DMS79 treated with DMSO at 0.1 percent for 48 hours (cell line): ENCODE measurements at places on chromosomes 1 and 21.

- no peak for DNase-seq
Observed at GRCh38 chr21:25801217-25802014, 66.6 kb downstream of the GABPA start.

DNA sequence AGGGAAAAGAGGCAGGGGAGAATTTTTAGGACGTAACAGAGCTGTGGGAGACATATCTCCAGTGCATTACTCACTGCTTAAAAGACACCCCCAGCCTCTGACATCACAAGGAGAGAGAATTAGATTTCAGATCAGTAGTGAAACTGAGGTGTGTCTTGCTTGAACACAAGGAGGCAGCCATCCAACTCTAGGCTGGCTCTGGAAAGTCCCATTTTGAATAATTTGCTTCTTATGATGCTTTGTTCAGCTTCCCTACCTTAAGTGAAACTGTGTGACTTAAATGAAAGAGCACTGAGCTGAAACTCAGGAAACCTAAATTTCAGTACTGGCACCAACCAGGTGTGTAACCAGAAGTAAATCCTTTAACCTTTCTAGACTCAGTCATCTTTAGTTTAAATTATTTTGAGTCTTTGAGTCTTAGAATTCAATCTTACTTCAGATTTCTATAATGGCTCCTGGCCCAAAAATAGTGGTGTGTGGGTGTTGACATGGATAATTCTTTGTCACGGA, 251.6 kb upstream of the SGIP1 start:
- no peak for DNase-seq

DNA sequence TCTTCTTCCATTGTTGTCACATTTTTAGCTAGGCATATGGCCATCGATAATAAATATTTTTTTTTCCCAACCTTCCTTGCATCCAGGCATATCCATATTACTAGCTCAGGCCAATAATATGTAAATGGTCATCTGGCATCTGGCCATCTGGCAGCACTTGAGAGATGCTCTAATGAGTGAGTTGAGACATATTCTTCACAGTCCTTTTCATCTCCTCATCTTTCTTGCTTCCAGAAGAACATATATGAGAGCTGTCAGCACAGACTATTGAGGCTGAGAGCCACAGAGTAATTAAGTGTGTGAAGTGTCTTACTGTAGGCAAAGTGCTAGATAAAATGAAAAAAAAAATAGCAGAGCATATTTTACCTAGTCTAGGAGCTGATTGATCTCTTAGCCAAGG, 628.4 kb upstream of the TMPRSS15 start:
- peak; percentile 34 for DNase-seq

DNA sequence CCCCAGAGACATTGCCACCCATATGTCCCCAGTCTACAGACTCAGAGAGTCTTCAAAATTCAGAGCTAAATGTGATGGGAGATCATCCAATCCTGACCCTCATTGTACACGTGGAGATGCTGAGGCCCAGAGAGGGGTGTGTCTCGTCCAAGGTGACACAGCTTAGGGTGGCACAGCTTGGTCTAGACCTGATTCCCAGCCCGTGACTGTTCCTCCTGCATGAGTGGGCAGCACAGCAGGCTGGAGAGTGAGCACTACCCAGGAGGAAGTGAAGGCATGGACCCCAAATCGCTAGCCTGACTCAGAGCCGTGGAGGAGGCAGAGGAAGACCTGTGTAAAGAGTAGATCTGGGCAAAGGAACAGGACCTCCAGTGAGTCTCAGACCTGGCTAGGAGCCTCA, 16.4 kb downstream of the S100A7 start:
- no peak for DNase-seq

- no peak for DNase-seq
Observed at GRCh38 chr1:247494767-247495166, 36.9 kb upstream of the OR2B11 start.

DNA sequence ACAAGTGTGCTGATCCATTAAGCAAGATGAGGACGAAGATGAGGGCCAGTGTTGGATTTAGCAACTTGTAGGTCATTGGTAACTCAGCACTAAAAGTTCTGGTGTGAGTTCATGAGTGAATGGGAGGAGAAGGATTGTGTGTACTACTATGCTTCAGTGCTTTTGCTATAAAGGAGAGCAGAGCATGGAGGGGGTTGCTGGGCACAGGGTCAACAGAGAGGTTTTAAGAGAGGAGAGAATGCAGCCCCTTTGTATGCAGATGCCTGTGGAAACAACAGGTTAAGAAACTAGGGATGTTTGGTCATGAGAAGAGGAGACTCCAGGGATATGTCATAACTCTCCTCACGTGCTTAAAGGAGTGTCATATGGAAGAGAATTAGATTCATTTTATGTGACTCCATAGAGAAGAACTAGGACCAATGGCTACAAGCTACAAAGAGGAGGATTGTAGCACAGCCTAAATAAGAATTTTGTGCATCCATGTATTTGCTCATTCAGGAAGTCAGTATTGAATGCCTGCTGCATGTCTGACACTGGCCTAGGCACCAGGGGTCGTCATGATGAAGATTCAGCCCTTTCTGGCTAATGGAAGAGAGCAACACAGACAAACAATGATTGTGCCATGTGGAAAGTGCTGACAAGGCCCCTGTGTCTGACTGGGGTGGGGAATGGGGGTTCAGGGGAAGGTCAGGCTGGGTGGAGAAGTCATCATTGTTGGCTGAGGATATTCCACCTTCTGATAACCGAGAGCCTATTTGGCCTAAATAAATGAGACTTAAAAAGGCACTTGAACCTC, 53.5 kb downstream of the KIRREL1 start:
- DNase-seq = no peak

DNA sequence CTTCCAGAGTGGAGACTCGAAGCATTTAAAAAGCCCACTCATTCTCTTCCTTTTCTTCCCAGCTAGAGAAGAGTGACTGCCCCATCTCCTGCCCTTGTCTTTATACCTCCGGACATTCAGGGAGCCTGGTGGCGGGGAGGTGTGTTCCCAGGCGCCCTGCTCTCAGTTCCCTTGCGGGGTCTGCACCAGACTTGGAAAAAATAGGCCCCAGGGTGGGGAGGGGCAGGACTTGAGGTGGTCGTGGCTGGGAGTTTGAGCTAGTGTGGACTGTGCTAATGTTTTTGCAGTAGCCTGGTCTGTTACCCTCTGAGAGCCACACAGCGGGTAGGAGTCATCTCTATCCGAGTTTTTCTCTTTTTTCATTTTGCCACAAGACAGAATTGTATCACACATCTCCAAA, 139.1 kb downstream of the PEX14 start:
- DNase-seq = no peak

GRCh38 chr1:20720631-20721091, 2.9 kb upstream of the KIF17 start:
- DNase-seq = no peak

DNA sequence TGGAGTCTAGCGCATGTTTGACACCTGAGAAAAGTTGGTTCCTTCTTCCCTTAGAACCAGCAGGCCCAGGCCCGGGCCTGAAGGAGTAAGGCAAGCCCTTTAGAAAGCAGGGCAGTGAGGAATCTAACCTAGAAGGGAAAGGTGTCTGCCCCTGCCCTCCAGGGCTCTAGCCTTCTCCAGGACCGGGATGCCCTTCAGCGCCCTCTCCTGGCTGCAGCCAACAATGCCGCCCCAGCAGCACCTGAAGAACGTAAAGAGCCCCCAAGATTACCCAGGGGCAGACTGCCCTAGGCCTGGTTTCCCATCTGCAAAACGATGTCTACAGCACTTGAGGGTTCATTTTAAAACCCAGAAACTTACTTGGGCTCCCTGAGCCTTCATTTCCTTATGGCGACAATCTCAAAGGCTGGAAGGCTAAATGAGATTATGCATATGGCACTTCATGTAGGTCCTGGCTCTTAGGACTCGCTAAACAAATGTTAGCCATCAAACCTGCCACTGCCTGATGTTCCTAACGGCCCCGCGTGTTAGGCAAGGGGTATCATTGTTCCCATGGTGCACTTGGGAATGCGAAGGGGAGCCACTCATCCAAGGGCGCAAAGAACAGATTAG, 106.7 kb upstream of the KLHDC7A start:
- DNase-seq = no peak
